T-helper 17 cell (primary cell): ENCODE measurements at places on chromosomes 3 and 15.

GRCh38 chr3:84547971-84548970 lies 410.5 kb upstream of the CADM2 start:
- H3K27ac ChIP-seq: no peak overlapping the region
- DNase-seq: no peak
- H3K27me3 ChIP-seq: no peaks in the 10 kb centered on the region
- no peaks in the 10 kb centered on the region for H3K4me1 ChIP-seq

DNA sequence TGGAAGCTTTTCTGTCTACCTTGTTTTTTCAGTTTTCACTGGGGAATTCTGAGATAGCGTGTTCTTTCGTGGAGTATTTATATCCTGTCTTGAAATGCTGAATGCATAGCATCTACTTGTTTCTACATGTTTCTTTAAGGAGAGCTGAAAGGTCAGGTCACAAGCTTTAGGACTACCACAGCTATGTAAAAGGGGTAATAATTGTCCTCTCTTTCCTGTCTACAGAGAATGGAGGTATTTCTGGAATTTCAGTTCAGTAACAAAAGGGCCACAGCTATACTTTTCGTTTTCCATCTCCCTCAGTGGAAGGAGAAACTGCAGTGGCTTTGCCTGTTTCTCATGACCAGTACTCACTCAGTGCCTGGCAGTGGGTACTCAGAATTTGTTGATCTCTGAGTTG lies 4.7 kb downstream of the INAFM2 start:
- peaks cover 15% of the 10 kb centered on the region for H3K4me1 ChIP-seq
- H3K27ac ChIP-seq: no peak overlapping the region
- no peak overlapping the region for H3K4me3 ChIP-seq
- no peaks in the 10 kb centered on the region for H3K27me3 ChIP-seq

DNA sequence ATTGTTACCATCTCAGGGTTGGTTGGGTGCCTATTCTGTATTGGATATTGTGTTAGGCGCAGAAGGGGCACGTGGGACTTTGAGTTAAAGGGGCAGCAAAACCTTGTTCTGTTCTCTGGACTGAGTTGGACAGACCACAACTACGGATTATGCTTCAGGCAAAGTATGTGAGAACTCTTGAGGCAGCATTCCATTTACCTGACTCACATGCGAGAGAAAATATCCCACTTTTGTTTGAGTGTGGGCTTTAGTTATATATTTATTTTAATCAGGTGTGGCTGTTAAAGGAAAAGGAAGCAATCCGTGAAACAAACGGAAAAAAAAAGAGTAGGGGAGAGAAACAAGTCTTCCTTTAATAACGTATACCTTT lies 627 bp upstream of the PLS1 start:
- H3K4me3 ChIP-seq: peak overlapping the region; percentile 98
- H3K27ac ChIP-seq: peak overlapping the region; percentile 81
- DNase-seq: no peak
- H3K36me3 ChIP-seq: no peaks in the 10 kb centered on the region

GRCh38 chr3:117218641-117219048 lies 509.1 kb downstream of the TUSC7 start:
- no peaks in the 10 kb centered on the region for H3K27me3 ChIP-seq
- no peak overlapping the region for H3K4me3 ChIP-seq
- no peak for DNase-seq
- H3K36me3 ChIP-seq: no peaks in the 10 kb centered on the region

DNA sequence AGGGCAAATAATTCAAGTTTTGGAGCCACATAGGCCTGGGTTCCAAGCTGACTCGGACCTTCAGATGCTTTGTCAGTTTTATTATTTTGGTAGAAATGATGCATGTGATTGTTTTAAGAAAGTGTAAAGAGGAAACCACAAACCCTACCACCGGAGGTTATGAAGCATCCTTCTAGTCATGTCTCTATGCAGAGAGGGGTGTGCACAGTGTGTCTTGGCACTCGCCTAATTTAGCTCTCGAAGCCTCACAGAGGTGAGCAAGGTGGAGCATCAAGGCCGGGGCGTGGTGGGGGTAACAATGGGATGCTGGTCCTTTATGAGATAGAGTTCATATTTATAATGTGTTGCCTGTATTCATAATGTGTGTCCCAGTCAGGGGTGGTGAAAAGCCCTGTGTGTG lies 63.7 kb upstream of the SMAD6 start:
- H3K27me3 ChIP-seq: peaks cover 7% of the 10 kb centered on the region
- no peak for DNase-seq
- H3K4me1 ChIP-seq: peaks cover 5% of the 10 kb centered on the region
- no peak overlapping the region for H3K4me3 ChIP-seq

- H3K4me1 ChIP-seq: peaks cover 42% of the 10 kb centered on the region
- H3K27me3 ChIP-seq: no peaks in the 10 kb centered on the region
- no peak for DNase-seq
- peak overlapping the region; percentile 99 for H3K27ac ChIP-seq
- peaks cover 2% of the 10 kb centered on the region for H3K36me3 ChIP-seq
Observed at GRCh38 chr3:33441225-33441976, 1.2 kb upstream of the UBP1 start.

- H3K4me1 ChIP-seq: peaks cover 3% of the 10 kb centered on the region
- no peak for DNase-seq
Observed at GRCh38 chr3:70556056-70556455, 243.6 kb upstream of the MDFIC2 start.

GRCh38 chr15:81315452-81316175 lies 8.3 kb downstream of the STARD5 start:
- H3K4me3 ChIP-seq: no peak overlapping the region
- DNase-seq: no peak
- no peaks in the 10 kb centered on the region for H3K27me3 ChIP-seq
- H3K27ac ChIP-seq: peak overlapping the region; percentile 88
- peaks cover 42% of the 10 kb centered on the region for H3K4me1 ChIP-seq

- peaks cover 2% of the 10 kb centered on the region for H3K4me1 ChIP-seq
- H3K4me3 ChIP-seq: no peak overlapping the region
- peaks cover 65% of the 10 kb centered on the region for H3K27me3 ChIP-seq
- H3K27ac ChIP-seq: no peak overlapping the region
- no peak for DNase-seq
Observed at GRCh38 chr15:81514725-81515124, 140.7 kb upstream of the TMC3 start.

- no peak overlapping the region for H3K27ac ChIP-seq
- H3K36me3 ChIP-seq: no peaks in the 10 kb centered on the region
- no peaks in the 10 kb centered on the region for H3K27me3 ChIP-seq
Observed at GRCh38 chr15:33124279-33124678, 70.2 kb downstream of the FMN1 start.

GRCh38 chr3:67683522-67683921 lies 29.1 kb upstream of the SUCLG2 start:
- no peak overlapping the region for H3K4me3 ChIP-seq
- H3K36me3 ChIP-seq: no peaks in the 10 kb centered on the region
- H3K4me1 ChIP-seq: peaks cover 19% of the 10 kb centered on the region
- DNase-seq: no peak
- H3K27ac ChIP-seq: no peak overlapping the region

DNA sequence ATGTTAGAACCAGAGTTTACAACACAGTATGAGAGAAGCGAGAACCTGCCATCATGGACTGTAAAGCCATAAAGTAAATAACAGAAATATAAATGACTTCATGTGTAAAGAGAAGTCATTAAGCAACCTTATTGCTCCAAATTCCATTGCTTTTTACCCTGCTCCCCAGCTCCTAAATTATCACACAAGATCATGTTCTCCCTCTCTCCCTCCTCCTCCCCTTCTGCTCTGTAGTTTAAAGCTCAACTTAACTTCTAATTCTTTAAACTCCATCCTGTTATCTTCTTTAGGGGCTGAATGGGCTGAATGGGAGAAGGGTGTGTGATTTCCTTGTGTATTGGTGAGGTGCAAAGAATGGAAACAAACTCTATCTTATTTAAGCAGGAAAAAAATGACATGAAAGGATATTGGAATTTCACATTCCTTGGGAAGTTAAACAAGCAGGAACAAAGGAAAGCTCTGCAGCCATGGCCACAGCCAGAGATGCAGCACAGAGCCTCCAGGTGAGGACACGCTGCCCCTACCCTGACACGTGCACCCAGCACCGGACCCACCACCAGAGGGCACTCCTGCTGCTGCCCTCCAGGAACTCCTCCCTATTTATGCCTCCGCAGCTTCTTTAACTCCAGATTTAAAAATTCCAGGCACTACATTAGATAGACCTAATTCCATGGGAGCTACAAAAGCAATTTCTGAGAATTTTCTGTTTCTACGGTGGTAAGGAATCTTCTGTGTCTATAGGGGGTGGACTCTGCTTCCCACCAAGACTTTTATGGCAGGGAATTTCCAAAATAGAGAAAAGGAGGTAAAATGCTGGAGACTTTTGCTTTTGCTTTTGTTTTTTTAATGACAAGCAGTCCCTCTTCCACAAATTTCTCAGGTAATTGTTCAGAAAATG lies 76.9 kb upstream of the ABI3BP start:
- no peak overlapping the region for H3K4me3 ChIP-seq
- no peak overlapping the region for H3K27ac ChIP-seq
- H3K4me1 ChIP-seq: peaks cover 4% of the 10 kb centered on the region

GRCh38 chr3:136805795-136806194 lies 13.1 kb upstream of the SLC35G2 start:
- no peak overlapping the region for H3K4me3 ChIP-seq
- H3K27me3 ChIP-seq: no peaks in the 10 kb centered on the region
- H3K4me1 ChIP-seq: peaks cover 2% of the 10 kb centered on the region
- H3K36me3 ChIP-seq: no peaks in the 10 kb centered on the region
- DNase-seq: no peak
- no peak overlapping the region for H3K27ac ChIP-seq

GRCh38 chr15:70493787-70494516 lies 269.4 kb downstream of the UACA start:
- H3K36me3 ChIP-seq: no peaks in the 10 kb centered on the region
- peaks cover 14% of the 10 kb centered on the region for H3K27me3 ChIP-seq
- H3K4me3 ChIP-seq: peak overlapping the region; percentile 87
- peak overlapping the region; percentile 90 for H3K27ac ChIP-seq
- no peak for DNase-seq

- H3K27ac ChIP-seq: no peak overlapping the region
- H3K27me3 ChIP-seq: peaks cover 2% of the 10 kb centered on the region
- no peaks in the 10 kb centered on the region for H3K4me1 ChIP-seq
- no peak overlapping the region for H3K4me3 ChIP-seq
Observed at GRCh38 chr3:107450254-107450893, 72.4 kb upstream of the BBX start.

DNA sequence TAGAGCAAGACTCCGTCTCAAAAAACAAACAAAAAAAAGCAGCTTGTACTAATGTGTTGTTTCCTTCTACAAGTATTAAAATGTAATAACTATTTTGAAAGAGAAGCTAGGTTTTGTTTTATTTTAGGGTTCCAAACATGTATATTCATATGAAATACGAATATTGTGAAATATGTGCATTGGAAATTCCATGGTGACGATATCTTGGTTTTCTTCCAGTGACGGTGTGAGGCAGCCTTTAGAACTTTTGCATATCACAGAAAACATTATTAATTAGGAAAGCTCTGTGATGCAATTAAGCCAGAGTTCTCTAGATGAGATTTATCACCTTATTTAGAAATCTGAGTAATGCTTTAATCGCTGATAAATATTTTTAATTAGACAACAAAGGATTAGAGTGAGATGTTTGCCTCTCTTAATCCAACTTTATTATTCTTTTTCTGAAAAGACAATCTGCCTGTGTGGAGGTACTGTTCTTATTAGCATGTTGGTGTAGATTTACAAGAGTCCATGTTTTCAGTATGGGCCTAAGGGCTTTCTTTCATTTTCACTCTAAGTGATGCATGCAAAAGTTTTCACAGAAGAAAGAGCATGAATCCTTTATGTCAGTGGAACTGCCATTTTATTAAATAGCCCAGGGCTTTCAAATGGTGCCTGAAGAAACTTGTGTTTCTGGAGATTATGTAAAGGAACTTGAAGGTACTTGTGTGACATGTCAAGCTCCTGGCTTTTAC lies 37.7 kb upstream of the SAMMSON start:
- no peaks in the 10 kb centered on the region for H3K27me3 ChIP-seq
- no peak overlapping the region for H3K4me3 ChIP-seq
- no peaks in the 10 kb centered on the region for H3K4me1 ChIP-seq
- DNase-seq: no peak
- H3K36me3 ChIP-seq: no peaks in the 10 kb centered on the region

DNA sequence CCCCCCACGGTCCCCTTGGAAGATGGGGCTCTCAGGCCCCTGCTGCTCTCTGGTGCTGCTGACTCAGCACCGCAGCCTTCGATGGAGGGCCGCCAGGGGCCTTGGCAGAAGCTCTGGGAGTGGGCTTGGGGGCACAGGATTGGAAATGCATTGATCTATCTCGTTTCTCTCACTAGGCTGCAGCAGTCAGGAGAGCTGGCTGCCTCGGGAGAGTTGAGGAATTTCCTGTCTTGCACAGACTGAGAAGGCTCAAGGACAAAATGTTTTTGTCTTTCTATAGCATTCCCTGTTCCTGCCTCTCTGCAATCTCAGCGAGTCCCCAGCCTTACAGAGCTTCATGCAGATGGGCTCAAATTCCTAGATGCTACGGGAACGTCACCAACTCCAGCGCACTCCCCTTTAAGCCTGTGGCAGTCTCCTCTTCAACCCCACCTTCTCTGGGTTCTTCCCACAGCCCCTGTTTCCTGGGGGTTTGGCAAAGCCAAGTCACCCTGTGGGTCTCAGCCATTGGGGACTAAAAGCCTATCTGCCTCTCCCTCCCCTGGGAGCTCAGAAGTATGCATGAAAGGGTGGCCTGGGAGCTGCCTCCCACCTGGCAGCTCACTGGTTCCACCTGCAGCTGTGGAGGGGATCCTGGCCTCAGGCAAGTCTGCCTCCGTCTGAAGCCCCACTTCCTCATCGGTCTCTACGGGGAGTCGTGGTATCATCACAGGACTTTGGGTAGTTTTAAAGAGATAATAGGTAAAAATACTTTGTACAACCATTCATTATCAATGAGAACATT lies 127.4 kb upstream of the HACD2 start:
- no peaks in the 10 kb centered on the region for H3K4me1 ChIP-seq
- no peak overlapping the region for H3K4me3 ChIP-seq
- DNase-seq: no peak
- H3K36me3 ChIP-seq: no peaks in the 10 kb centered on the region
- peaks cover 51% of the 10 kb centered on the region for H3K27me3 ChIP-seq

- H3K36me3 ChIP-seq: peaks cover 15% of the 10 kb centered on the region
- DNase-seq: no peak
Observed at GRCh38 chr3:66255865-66256264, 35.1 kb downstream of the SLC25A26 start.

DNA sequence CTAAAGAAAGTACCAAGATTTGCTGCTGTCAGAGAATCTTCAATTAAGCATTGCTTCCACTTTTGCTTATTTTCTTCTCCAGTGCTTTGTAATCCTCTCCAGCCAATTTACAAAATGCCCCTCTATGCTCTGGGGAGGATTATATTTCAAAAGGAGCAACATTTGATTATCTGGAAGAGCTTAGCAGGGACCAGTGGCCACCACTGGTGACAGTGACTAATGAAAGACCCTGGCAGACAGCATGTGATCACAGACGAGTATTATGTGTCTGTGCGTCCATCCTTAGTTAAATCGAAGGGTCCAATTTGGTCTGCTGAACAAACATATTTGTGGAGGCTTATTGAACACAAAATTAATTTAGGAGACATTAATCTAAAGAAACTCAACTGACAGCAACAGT lies 152.6 kb downstream of the ZNF621 start:
- no peak overlapping the region for H3K4me3 ChIP-seq
- no peaks in the 10 kb centered on the region for H3K4me1 ChIP-seq
